ENCODE measurements at places on chromosomes 13 and 19.

- DNase-seq, result no peak
These were observed 498 bp upstream of the RBM26 start for GRCh38 chr13:79406597-79406908.

DNA sequence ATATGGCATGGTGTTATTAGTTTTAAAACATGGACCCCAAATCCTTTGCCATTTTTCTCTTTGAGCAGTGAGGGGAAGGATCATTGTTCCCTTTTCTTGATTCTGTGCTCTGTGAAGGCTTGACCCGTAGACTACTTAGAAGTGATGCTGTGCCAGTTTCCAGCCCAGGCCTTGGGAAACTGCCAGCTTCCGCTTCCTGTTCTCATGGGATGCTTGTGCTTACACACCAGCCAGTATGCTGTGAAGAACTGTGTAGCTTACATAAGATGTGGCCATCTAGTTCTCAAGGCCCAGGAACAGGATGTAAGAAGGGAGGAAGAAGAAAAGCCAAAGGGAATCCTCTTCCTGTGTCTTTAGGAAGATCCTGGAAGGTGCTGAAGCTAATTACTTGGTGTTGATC lies 180.9 kb downstream of the PCCA start:
- peak; percentile 1 for DNase-seq

DNA sequence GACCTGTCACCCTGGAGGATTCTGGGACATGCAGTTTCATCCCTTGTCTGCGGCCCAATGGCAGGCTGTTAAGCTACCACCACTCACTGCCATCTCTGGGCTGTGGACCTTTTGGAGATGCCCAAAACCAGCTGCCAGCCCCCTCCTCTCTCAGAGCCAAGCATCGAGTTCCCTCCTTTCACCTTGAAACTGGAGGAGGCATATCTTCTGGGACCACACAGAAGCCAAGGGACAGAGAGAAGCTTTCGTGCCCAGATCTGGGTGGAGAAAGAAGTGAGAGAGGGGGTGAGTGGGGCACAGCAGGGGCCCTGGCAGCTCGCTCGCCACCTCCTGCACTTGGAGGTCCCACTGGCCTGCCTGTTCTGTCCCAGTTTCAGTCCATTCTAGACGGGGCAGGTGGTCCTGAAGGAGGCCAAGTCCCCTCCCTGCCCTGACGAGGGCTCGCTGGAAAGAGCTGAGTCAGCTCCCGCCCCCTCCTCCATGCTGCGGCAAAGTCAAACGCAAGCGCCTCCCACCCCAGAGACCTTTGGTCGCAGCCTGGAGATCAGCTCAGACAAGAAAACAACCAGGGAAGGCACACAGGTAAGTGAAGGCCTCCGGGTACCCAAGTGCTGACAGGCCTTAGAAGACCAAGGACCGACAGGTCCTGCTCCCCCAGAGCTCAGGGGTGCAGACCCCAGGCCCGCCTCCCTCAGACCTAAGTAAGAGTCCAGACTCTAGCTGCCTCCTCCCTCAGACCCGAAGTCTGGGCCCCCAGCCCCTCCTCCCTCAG lies 3.8 kb downstream of the BCAT2 start:
- DNase-seq, result peak; percentile 7

DNA sequence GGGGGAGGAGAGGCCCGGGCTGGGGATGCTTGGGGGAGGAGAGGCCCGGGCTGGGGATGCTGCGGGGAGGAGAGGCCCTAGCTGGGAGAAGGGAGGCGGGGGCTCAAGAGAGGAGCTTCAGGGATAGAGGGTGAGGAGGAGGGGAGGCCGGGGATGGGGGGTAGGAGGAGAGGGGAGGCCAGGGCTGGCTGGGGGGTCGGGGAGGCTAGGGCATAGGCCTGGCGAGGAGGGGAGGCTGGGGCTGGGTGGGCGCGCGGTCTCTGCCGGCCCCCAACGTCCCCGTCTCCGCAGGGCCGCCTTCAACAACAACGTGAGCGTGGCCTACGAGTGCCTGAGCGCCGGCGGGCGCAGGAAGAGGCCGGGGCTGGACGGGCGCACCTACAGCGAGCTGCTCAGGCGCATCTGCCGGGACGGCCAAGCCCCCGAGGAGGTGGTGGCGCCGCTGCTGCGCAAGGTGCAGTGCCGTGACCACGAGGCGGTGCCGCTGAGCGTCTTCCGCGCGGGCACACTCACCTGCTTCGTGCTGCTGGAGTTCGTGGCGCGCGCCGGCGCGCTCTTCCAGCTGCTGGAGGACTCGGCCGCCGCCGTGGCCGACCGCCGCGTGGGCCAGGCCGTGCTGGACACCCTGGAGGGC lies 11.4 kb downstream of the TPGS1 start:
- no peak for DNase-seq

DNA sequence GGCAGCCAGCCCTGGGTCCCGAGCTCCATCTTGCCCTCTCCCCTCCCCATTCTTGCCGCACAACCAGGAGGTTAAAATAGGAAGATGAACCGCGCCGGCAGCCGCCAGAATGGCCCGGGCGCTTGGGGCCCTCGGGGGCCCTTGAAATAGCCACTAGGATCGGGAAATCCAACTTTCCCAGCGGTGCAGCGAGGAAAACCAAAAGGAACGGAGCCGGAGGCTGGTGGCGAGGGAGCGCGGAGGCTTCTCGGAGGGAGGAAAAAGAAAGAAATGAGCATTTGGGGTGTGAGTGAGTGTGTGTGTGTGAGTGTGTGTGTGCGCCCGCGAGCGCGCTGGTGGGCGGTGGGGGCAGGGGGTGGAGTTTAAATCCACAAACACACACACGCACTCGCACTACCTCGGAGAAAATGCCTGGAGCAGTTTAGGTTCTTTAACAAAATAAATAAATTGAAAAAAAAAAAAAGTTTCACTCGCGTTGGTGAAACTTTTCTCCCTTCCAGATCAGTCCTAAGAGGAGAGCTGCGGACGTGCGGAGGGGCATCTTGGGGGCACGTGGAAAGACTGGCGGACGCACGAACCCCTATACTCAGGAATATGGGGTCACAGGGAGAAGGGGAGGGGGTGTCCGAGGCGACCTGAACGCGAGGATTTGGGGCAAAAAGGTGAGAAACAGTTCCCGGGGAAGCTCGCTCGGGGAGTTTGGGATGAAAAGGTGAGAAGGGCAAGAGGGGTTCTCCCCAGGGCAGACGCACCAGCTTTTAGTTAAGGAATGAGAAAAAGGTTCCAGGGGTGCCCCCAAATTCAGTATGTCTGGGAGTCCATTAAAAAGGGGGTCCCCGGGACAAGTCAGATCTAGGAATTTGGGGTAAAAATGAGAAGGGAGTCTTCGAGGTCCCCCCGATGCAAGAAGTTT lies 1.3 kb downstream of the RFX2 start:
- DNase-seq, result peak; percentile 43

- DNase-seq, result no peak
These were observed 13.6 kb downstream of the LCP1 start for GRCh38 chr13:46168341-46168740.

DNA sequence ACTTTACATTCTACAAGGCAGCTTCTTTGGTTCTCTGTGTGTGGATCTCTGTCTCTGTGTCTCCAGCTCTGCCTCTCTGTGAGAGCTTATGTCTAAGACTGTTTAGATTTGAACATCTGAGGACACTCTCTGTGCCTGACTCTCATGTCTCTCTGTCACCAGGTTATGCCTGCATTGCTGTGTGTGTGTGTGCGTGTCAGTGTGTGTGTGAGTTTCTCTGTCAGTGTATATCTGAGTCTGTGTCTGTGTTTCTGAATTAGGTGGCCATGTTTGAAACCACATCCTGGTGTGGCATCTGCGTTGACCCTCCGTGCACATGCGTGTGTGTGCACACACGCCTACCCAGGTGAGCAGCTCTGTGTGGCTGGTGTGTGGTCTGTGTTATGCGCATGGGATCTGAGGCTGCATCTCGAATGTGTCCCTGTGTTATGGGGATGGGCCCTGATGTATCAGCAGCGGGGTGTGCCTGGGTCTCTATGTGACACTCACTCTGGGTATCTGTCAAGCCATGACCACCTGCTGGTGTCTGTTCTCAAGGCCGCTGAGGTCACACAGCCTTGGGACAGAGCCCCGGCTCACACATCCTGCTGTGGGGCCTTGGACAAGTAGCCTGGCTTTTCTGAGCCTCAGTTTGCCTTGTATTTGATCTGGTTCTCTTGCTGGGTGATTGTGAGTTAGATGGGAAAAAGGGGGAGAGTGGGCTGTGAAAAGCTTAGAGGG lies 6.7 kb downstream of the ATP1A3 start:
- no peak for DNase-seq

DNA sequence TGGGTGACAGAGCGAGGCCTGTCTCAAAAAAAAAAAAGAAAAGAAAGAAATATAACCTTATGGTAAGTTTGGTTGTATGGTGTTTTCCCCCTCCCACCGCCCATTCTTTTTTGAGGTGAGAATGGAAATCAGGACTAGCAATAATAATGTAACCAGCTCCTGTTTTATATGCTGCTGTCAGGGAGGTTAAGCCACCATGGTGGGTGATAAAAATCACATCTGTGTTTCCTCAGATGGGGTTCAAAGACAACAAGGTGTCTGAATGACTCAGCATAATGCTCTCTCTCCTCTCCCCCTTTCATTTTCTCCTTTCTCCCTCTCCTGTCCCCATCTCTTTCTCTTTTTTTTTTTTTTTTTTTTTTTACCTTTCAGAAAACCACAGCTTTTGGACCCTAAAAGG lies 28.3 kb upstream of the GARRE1 start:
- no peak for DNase-seq

DNA sequence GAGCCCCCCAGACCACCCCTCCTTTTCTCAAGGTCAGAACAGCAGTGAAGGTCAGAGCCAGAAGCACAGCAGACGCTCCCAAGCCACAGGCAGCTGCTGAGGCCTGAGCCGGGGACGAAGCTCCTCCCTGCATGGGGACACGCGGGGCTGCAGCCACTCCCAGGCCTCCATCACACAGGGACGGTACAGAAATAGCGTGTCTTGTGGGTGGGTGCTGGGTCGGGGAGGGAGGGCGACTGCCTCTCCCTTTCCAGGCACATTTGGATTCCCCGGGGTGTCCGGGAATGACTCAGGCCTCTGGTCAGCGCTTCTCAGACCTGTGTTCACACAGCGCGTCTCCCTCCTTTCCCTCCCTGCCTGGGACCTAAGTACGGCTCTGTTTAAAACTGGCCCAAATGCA lies 33.2 kb downstream of the RASA3 start:
- DNase-seq, result no peak

DNA sequence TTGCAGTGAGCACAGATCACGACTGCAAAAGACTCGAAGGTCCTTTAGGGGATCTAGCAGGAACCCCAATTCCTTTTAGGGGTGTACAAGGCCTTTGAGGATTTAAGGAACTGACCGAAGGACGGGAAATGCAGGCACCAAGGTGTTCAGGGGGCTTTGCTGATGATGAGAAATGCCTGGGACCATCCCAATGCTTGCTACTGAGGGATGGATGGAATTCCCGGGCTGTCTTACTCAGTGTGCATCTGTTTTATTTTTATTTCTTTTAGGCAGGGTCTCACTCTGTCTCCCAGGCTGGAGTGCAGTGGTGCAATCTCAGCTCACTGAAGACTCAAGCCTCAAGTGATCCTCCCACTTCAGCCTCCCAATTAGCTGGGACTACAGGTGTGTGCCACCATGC lies 11.3 kb downstream of the PRR22 start:
- no peak for DNase-seq

DNA sequence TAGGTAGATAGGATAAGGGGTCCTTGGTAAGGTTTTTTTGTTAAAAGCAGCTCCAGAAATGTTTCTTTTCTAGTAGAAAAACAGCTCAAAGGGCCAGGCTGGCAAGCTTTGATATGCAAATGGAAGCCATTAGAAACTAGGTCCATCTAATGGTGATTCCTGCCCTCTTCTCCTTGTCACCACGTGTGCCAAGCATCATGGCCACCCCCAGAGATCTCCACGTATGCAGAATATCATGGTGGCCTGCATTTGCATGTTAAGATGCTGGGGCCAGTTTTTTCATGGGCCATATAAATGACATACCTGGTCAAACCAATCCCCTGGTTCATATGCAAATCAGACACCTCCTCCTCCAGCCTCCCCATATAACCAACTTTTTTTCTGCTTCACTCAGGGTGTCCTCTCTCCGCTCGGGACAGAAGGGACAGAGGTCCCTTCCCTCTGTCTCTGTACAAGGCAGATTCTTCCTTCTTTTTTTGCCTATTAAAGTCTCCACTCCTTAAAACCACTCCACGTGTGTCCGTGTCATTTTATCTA lies 1335.9 kb downstream of the UQCRFS1 start:
- no peak for DNase-seq

GRCh38 chr13:78845656-78846365 lies 186.9 kb upstream of the OBI1 start:
- no peak for DNase-seq

DNA sequence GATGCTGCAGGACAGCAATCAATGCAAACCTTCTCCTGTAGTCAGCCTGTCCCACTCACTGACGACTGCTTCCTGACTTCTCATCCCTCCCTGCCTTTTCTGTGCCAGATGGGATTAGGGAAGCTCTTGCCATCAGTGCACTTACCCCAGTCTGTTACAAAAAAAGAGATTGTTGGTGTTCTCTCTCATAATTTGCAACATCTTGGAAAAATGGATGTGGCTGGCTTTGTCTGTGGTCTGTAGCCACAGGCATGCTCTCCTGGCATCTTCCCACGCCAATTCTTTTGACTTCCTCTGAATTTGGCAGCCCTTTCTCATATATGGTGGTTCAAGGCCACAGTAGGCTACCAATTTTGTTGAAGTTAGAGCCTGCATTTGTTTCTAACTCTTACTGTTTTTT lies 11.6 kb upstream of the HTR2A start:
- no peak for DNase-seq

DNA sequence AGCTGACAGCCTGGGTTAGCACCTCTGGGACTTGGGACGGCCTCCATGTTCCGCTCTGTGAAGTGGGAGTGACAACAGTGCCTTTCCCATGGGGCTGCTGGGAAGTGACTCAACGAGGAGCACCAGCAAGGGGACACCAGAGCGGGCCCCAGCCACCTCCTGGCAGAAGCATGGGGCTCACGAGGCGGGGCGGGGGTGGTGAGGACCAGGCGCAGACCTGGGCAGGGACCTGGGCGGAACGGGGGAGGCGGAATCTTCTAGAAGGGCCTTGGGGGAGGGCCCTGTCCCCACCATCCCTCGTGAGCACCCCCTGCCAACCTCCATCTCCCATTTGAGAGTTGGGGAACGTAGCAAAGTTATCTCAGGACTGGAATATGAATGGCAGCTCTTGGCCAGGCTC lies 37.9 kb downstream of the KDM4B start:
- DNase-seq, result no peak

GRCh38 chr13:100235311-100235901 lies 146.5 kb downstream of the PCCA start:
- no peak for DNase-seq

GRCh38 chr19:38917921-38918491 lies 6.0 kb upstream of the CCER2 start:
- no peak for DNase-seq

DNA sequence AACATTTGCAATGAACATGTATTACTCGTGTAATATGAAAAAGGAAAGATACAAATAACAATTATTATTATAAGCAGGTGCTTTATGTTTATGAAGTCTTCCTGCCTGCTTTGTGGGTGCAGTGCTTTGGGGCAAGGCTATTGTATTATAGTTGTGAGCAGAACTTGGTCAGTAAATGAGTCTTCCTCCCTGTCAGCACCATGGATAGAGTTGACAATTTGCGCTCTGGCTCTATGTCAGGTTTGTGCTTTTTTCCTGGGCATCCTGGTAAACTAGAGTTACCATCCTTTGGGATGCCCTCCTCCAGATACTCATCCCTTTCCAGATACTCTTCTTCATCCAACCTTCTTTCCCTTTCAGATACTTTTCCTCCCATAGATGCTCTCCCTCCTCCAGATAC lies 19.6 kb downstream of the ERICH6B start:
- DNase-seq, result no peak

- DNase-seq, result no peak
These were observed 8.0 kb upstream of the EPN1 start for GRCh38 chr19:55667006-55667381.

- DNase-seq, result no peak
These were observed 28.0 kb downstream of the SIAH3 start for GRCh38 chr13:45823583-45823982.

GRCh38 chr19:49770529-49770928 lies 3.7 kb downstream of the AP2A1 start:
- DNase-seq, result no peak
